ENCODE measurements at places on chromosomes 6 and 20. TPM values are rescaled to one million over a fixed set of nuclear protein-coding genes. Genes with fewer than 3 reads are reported as not detected.
A peak's percentile ranks its signal among the peaks of the same experiment; 100 is the strongest.

Gene UFL1
- total RNA-seq = 29.9 TPM

Gene TFAP2B
- not detected for total RNA-seq

Gene RNF144B
- 2.3 TPM for total RNA-seq

Gene PGC
- not detected for total RNA-seq

Gene CST4
- not detected for total RNA-seq

Gene PACSIN1
- total RNA-seq = 0.28 TPM

Gene SOX18
- not detected for total RNA-seq

Gene IP6K3
- total RNA-seq = not detected

GRCh38 chr6:138245751-138246150 lies 27.5 kb upstream of the PBOV1 start:
- DNase-seq = no peak

- no peak for DNase-seq
These were observed 34.3 kb upstream of the OGFRL1 start for GRCh38 chr6:71254323-71254722.

- no peak for DNase-seq
These were observed 95.7 kb downstream of the LYRM2 start for GRCh38 chr6:89542866-89543265.

DNA sequence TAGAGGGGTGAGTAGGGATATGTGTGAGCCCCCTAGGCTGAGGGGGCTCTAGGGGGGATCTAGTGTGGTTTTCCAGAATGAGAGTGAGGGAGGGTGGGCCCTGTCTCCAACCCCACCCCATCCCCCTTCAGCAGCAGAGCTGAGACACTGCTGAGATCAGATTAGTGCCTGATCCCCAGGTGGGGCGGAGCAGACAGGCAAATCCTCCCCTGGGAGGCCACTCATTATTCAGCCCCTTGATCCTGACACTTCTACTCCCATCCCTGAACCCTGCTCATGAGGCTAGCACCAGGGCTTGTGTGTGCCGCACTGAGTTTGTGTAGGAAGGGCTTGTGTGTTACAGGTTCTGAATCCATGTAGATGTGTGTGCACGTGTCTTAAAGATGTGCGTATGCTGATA lies 42.5 kb downstream of the SPDEF start:
- DNase-seq = no peak

GRCh38 chr6:14984519-14984853 lies 261.4 kb upstream of the JARID2 start:
- no peak for DNase-seq

DNA sequence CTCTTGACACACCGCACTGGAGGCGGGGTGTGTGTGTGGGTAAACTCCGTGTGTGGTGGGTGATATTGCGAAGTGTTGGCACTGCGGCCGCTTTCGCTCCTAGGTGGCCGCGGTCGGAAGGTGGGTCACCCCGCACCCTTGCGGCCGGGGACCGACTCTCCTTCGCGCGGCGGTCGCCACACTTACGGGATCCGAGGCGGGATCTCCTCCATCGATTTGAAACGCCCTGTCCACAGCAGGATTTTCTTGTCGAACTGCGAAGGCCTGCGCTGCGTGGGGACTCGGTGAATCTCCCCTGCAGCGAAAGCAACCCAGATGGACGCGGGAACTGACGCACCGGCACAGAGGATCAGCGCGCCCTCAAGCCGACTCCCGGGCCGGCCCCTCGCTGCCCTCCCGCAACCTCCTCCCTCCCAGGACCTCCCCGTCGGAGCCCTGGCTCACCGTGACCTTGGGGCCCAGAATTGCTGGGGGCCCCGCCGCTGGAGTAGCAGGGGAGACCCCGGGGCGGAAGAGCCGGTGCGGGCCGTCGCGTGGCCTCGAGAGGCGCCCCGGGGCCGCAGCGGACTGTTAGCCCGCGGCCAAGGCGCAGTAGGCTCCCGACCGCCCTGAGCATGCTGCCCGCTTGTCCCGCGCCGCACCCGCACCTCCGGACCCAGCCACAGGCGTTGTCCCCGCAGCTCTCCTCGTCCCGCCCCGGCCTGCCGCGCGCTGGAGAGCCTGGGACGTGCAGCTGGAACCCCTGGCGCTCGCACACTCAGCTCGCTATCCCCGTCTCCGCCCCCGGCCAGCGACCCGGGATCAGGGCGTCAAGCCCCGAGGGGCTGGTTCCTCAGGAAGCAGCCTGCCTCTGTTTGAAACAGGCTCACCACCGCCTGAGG lies at the start of gene FAM162B:
Gene FAM162B (minus strand): TSS at position 759 of the 881 bp plus-strand sequence. CDS start 143 bp downstream, at position 616.
- peak; percentile 7 for DNase-seq

DNA sequence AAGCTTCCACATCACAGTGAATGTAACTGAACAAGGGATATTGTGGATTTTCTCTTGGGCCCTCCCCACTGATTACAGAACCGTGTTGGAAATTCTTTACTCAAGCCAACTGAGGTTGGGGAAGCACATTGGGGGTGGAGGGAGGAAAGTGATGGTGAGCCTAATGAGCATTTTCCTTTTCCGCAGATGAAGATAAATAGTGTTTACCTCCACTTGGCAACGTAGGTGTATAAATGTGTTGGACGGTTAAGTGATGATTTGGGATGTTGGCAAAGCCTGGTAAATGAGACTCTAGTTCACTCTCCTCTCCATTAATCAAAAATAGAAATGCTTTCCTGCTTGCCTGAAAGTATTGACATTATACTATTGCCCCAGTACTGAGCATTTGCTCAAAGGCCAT lies 27.1 kb upstream of the NRN1 start:
- no peak for DNase-seq

- DNase-seq = no peak
These were observed 312.3 kb upstream of the SUPT3H start for GRCh38 chr6:45689926-45690615.

DNA sequence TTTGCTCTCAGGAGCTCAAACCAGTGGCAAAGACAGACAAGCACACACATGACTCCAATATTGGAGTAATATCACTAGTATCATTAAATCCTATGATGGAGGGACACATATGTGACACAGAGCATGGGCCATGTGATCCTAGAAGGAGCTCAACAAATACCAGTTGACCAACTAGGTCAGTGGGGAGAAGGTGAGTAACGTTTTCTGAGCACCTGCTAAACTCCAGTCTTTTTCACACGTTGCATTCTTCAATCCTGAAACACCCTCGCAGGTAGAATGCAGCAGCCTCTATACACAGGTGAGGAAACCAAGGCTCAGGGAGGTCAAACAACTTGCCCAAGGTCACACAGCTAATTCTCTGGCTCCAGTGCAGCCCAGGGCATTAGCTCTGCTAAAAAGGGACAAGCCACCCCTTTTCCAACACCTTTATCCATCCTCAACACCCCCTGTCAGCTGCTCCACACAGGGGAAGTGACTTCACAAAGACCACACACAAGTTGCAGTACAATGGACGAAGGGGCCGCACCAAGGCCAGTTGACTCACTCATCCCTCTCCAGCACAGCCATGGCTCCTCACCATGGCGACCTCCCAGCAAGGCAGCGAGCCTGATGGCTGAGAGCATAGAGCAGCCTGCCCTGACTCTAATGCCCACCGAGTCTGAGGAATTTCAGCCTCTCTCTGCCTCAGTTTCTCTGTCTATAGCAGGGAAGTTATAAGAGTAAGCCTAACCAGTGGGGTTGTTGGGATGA lies 4.4 kb downstream of the CAPN11 start:
- no peak for DNase-seq

- DNase-seq = no peak
These were observed 501.4 kb downstream of the EPM2A start for GRCh38 chr6:145233955-145234354.

DNA sequence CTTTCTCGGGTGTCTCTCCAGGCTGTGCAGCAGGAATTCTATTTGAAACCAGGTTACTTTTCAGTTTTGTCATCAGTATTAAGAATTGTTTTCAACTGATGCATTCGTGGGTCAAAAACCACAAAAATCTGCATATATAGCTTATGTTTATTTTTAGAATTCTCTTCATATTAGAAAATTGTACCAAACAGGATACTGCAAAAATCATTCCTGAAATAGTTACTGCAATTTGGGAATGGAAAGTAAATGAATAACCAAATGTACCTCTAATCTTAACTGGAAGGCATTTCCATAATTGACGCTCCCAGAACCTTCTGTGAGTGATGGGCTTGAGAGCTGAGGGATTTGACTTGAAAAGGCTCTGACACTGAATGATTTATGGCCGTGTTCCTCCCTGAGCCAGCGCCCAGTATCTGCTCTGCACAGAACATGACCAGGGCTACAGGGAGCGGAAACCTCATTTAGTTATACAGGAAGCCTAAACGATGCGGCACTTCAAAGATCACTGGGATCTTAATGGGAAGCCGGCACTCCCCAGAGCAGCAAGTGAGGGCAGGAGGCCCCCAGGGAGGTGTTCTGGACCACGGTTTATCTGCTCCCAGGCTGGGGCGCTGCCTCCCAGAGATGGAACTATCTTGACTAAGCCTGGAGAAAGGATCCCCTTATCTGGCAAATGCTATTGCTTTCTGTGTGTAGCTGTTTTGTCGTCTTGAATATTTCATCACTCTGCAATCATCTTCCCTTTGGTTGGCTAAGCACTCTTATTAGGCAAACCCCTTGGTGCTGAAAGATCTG lies 446.0 kb downstream of the QKI start:
- no peak for DNase-seq

DNA sequence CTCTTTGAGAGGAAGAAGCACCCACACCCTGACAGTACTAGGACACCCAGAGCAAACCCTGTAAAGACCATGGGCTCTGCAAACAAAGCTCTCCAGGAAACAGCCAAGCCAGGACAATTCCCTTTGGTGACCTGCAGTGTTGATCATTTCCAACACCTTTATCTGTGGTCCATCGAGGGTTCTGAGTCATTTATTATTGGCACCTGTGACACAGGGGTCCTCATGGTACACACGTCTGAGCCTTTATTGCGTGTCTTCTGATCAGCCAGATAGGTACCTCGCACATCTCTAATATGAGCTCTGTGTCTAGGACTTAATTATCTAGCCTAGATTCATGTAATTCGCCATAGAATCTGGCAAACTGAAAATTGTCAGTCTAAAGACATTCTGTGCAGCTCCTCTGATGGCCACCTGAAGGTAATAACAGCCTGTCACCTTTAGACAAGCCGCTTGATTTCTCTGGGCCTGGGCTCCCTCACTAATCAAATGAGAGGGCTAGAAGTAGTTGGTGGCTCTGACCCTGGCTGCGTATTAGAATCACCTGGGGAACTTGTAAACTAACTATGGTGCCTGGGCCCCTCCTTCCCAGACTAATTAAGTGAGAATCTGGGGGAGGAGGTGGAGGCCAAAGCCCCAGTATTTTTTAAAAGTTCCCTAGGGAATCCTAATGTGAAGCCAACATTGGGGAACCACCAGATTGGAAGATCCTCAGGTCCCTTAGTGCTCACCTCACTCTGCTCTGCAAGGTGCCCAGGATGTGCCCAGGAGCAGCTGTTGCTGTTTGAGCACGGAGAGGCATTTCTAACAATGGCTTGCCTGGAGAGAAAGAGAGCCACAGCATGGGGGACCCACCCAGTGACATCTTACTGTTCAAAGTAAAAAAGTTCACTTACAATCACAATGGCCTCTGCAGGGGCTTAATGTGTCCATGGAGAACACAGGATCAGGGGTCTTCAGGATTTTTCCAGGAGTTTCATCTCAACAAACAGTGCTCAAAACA lies 122.0 kb upstream of the ARID1B start:
- no peak for DNase-seq

DNA sequence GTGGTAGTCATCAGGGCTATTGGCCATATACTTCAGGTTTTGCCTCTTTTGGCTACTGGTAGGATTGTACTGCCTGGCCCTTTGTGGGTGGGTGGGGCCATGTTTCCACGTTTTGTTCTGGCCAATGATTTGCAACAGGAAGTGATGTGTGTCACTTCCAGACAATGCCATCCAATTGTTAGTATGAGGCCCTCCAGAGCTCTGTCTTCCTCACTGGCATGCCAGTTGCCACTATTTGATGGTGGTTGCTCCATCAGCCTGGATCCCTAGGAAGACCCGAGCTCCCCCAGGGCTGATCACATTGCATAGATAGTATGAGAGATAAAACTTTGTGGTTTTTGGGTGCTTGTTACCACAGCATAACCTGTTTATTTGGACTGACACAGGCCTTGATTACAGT lies 7.7 kb upstream of the LRRN4 start:
- DNase-seq = no peak

DNA sequence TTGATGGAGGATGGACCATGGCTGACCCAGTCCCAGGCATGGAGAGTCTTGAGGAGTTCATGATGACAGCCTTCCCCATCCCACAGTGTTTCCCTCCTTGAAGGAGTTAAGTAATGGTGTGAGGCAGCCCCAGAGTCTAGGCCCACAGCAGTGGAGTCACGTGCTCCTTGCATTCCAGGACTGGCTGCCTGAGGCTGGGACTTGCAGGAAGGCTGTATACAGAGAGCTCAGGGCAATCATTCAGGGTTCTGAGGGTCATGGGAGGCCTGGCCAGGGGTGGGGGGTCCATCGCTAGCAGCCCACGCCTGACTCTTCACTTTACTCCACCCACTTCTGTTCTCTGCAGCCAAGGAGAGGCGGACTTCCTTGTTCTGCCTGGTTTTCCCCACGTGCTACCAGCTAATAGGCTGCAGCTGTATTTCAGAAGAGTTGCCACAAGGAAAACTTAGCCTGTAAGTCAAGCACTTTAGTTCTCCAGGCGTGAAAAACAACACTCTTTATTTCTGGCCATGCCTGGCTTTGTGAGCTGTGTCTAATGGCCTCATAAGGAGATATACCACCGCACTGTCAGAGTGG lies 272.5 kb downstream of the DHX35 start:
- no peak for DNase-seq

DNA sequence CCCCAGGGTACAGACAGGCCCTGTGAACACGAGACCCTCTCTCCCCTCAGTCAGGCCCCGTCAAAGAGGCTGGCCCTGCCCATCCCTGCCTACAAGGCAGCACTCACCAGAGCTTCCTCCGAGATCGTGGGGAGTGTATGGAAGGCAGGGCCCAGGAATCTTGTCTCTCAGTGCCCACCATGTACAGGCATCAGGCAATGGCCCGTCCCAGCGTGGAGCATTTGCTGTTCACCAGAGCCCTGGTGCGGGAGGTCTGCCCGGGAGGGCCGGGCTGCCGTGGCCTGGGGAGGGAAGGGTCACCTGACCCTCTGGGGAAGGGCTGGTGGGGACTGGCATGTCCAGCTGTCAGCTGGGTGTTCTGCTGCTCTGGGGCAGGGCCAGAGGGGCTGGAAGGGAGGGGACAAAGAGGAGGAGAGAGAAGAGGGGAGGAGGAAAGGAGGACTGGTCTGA lies at the start of gene IP6K3:
Gene IP6K3 (minus strand): TSS at position 255 of the 450 bp plus-strand sequence. CDS start 11,429 bp downstream, outside the sequence.
- no peak for DNase-seq

DNA sequence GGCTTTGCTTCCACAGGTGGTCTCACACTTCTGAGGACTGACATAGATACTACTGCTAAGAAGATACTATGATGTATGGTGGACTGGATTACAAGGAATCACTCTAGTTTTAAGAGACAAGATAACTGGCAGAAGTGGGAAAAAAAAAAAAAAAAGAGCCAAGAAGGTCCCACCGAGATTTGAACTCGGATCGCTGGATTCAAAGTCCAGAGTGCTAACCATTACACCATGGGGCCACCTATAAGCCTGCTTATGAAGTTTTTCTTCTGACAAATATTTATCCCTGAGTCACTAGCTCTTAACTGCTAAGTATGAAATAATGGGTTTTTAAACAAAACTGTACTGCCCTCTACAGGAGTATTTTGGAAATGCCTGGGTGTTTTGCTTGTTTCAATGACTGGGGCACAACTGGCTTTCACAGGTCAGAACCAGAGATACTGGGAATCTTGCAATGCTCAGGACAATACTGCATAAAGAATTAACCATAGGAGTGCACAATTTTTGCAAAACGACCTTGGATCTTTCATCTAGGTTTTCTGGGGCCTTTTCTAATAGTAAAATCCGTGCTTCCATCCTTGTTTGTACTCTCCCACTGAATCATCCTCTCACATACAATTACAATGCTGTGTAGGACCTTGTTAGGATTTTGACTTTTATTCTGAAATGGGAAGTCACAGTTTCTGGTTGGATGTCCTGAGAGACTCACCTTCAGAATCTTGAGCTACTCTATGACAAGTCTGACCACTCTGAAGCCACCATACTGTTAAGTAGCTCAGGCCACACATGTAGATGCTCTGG lies 116.3 kb downstream of the OR2B2 start:
- peak; percentile 32 for DNase-seq
